NCI-H526 treated with DMSO at 0.1 percent for 48 hours (cell line): ENCODE measurements at places on chromosomes 1 and 21.

- no peak for DNase-seq
These were observed 59.6 kb upstream of the CSF3R start for GRCh38 chr1:36542024-36542961.

- DNase-seq: no peak
These were observed 402.6 kb downstream of the SIPA1L2 start for GRCh38 chr1:232227306-232227705.

- DNase-seq: no peak
These were observed 92.8 kb downstream of the ZFYVE9 start for GRCh38 chr1:52234708-52235107.

GRCh38 chr21:45522986-45523385, 19.3 kb downstream of the SLC19A1 start:
- no peak for DNase-seq

GRCh38 chr1:43711049-43711448, 3.7 kb downstream of the ST3GAL3 start:
- no peak for DNase-seq

GRCh38 chr1:58724483-58724882, 24.6 kb upstream of the MYSM1 start:
- no peak for DNase-seq

DNA sequence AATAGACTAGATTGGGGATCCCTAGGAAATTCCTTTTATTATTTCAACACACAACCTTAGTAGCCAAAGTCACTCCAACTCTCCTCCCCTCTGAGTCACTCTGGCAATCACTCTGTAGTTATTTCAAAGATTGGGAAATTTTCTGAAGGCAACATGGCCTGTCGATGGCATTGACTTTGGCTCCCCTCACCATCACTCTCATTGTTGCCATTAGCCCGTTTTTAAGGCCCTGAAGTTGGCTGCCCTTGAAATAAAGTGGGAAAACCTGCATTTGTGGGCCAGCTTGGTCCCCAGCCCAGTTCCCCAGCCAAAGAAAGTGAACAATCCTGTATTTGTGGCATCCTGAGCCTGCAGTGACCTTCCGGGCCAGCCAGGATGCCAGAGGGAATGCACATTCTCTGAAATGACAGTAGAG, 52.5 kb downstream of the CDC7 start:
- DNase-seq: no peak

DNA sequence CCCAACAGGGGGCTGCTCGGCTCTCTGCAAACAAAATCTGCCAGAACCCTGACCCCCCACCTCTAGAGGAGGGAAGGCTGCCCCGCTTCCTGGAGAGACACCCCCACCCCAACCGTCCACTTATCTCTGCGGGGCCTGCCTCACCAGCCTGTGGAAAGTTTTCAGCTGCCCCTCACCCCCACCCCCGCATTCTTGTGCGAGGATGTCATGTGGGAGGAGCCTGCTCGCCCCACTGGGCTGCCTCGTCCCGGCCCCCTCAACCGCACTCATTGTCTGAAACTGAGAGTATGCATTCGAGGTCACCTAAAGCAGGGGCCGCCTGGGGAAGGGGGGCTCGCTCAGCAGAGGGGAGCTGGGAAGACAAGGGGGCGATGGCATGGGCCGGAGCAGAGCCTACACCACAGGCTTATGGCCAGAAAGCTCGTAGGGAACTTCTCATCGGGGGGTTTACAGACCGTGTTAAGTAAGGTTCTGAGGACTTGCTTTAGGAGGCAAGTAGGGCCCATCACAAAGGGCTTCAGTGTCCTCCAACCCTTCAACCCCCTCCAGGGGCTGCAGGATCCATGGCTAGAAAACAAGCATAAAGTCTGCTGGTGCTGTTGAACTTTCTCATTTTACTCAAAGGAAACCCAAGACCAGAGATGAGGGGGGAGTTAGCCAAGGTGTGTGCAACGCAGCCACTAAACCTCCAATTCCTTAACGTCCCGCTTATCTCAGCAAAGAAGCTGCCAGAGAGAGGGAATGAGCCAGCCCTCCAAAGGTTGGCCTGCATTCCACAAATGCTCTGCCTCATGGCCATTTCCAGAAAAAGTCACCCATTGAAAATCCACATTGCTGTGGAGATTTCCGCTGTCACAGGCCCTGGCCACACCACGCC, 9.4 kb downstream of the EPHA2 start:
- DNase-seq: no peak

- no peak for DNase-seq
These were observed 59.6 kb downstream of the USP24 start for GRCh38 chr1:55155522-55155921.

GRCh38 chr1:32273391-32274208, 18.3 kb upstream of the HDAC1 start:
- peak; percentile 47 for DNase-seq

GRCh38 chr1:150552128-150552910, 3.1 kb downstream of the ADAMTSL4 start:
- no peak for DNase-seq

DNA sequence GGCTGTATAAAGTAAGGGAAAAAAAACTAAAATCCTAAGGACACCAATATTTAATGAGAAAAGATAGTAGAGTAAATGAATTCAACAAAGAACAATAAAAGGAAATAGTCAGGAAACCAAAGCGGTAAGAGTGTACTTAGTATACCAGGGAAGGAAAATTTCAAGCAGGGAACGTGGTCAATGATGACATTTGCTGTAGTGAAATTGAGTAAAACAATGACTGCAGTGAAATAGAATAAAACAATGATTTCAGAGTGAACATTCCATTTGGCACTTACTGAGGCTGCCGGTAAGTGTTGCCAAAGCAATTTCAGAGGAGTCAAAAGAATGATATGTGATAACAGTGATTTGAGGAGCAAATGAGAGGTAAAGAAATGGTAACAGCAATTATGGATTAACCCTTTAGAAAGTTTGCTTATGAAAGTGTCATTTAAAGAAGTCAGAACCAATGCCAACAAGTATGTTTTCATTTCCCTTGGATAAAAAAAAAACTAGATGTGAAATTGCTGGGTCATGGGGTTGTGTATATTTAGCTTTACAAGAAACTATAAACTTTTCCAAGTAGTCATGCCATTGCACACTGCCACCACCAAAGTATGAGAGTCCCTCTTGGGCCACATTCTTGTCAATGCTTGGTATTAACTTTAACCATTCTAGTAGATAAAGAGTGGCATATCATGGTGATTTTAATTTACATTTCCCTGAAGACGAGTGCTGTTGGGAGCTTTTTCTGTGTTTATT, 50.5 kb downstream of the VCAM1 start:
- DNase-seq: no peak

DNA sequence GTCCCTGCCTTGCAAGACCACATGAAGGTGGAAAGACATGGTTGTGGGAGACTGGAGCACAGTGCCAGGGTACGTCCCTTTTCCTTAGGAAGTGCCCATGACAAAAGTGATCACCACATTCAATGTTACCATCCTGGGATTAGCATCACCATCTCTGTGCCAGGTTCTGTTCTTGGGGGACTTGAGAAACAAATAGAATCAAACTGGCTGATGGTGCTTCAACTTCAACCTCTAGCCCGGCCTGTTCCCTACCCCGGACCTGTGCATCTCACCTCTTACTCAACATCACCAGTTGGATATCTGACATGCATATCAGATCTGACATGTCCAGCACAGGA, 153.3 kb downstream of the GRIK3 start:
- no peak for DNase-seq

GRCh38 chr1:107748531-107748930, 216.4 kb downstream of the VAV3 start:
- DNase-seq: no peak

GRCh38 chr21:45258466-45258865, 29.2 kb downstream of the POFUT2 start:
- no peak for DNase-seq

GRCh38 chr1:181637998-181638397, 154.7 kb downstream of the CACNA1E start:
- no peak for DNase-seq

DNA sequence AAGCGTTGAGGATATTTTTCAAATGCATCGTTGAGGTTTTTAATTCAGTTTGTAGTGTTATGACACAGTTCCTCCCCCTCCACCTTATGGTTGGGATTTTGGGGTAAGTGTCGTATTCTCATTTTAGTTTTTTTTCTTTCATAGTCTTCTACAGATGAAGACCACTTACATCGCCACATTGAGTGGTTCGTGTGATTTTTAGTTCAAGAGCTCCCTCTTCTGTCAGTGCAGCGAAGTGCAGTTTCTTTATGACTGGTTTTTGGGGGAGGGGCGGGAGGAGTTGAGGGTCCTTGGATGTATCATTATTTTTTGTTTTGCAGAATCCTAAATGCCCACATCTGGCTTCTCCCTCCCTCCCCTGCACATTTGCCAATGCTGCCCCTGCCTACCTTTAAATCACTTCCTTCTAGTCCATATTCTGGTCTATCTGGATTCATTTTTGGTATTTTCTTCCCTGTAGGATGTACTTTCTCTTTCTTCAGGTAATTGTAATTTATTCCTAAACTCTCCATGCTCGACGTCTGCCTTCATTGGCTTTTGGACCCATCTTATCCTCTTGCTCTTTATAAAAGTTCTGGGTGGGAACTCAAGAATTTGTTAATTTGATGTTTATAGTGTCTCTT, 433.1 kb downstream of the CAMTA1 start:
- peak; percentile 31 for DNase-seq

DNA sequence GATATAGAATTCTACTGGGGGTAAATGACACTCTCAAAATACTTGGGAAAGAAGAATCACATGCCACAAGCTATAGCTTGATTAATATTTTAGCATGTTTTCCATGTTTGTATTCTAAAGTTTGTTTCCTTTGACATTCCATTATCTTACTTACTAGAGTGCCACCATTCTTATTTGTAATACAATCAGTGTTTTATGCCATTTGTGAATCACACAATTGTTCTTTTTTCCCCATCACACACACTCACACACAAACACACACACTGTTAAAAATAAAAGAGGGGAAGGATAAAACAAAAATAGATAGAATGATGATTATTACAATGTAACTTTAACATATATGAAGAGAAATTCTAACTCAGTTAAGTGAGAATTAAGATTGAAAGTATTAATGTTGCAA, 16.0 kb upstream of the TEKT2 start:
- no peak for DNase-seq

GRCh38 chr21:18369115-18369514, 34.5 kb downstream of the TMPRSS15 start:
- DNase-seq: peak; percentile 1

DNA sequence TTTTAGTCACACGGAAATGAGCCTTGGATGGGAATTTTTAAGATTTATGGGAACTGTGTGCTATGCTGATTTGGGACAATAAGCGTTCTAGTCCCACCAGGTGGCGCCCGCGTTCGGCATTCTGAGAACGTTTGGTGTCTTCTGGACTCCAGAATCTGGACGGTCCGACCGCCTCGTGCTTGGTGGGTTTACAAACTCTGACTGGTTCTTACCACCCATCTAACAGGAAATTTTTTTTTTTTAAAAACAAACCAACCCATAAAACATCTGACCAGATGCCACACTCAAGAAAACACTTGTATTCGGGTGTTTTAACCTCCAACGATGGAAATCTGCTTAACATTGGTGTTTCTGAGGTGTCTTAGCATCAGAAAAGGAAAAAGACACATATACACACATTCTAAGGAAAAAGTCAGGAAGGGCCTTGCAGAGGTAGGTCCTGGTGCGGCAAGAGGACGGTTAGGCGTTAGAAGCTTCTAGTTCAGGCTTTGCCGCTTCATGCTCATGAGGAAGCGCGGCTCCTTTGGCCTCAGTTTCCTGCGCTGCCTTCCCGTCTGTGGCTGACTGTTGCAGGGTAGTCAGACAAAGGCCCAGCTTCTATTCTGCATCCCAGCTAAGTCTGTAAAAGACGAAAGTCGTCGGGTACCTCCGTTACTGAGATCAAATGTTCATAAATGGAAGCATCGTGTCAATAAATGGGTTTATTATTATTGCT, 814 bp upstream of the DYRK3 start:
- peak; percentile 17 for DNase-seq

DNA sequence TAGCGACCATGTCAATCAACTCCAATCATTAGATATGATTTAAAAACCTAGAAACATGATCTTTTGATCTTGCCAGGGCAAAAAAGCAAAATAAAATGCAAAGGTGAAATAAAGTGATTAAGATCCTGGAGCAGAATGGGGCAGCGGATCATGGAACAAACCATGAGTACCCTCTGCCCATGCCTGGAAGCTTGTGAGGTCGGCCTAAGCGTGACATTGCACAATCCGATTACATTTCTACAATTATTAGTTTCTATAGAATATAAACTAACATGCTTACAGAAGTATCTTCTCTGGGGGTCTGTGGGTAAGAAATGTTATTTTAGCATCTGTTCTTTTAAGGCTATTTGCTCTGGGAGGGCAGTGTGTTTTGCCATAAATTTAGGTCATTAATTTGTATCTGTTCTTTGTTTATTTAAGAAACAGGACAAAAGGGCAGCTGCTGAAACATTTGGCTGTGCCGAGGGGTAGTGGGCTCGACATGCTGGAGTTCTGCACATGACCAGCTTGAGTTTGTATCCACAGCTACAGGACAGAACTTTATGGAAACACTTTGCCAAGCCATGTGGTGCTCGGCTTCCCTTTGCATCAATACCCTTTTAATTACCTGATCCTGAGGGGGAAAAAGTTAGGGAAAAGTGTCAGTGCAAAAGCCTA, 55.9 kb downstream of the ZBTB18 start:
- DNase-seq: no peak

GRCh38 chr1:158067662-158068061, 74.2 kb downstream of the KIRREL1 start:
- no peak for DNase-seq

- no peak for DNase-seq
These were observed 3.1 kb downstream of the LRP8 start for GRCh38 chr1:53324728-53325297.

- DNase-seq: no peak
These were observed 175.1 kb downstream of the ADSS2 start for GRCh38 chr1:244276646-244277045.

- no peak for DNase-seq
These were observed 32.0 kb downstream of the S100A6 start for GRCh38 chr1:153503766-153504165.

DNA sequence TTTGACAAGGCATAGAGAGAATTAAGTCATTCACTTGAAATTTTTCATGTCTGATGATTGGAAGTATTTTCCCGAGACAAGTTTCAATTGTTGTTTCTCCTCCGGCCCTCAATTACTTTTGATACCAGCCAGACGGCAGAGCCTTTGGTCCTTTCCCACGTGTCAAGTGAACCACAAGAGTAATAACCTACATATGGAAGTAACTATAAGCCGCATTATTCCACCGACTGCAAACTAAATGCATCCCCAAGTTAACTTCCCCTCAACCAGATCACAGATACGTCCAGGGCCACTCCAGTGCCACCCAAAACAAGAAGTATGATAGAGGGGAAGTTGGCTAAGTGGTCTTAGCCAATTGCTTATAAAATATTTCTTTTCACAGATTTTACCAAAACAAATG, 20.2 kb downstream of the COLGALT2 start:
- DNase-seq: no peak

GRCh38 chr1:40951943-40952743, 27.4 kb upstream of the CTPS1 start:
- DNase-seq: peak; percentile 68

DNA sequence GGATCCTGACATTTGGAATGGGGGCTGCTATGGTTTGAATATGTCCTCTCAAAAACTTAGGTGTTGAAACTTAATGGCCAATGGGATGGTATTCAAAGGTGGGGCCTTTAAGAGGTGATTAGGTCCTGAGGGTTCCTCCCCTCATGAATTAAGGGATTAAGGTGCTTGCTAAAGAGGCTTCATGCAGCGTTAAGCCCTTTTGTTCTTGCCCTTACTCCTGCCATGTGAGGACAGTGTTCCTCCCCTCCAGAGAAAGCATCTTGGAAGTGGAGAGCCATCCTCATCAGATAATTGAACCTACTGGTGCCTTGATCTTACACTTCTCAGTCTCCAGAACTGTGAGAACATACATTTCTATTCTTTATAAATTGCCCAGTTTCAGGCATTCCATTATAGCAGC, 146.6 kb downstream of the KCNJ6 start:
- no peak for DNase-seq
